ENCODE measurements at places on chromosomes 13 and 19.

GRCh38 chr13:44422755-44423643, 49.4 kb downstream of the SERP2 start:
- DNase-seq = no peak

GRCh38 chr13:27659145-27659865, 37.6 kb downstream of the POLR1D start:
- no peak for DNase-seq

DNA sequence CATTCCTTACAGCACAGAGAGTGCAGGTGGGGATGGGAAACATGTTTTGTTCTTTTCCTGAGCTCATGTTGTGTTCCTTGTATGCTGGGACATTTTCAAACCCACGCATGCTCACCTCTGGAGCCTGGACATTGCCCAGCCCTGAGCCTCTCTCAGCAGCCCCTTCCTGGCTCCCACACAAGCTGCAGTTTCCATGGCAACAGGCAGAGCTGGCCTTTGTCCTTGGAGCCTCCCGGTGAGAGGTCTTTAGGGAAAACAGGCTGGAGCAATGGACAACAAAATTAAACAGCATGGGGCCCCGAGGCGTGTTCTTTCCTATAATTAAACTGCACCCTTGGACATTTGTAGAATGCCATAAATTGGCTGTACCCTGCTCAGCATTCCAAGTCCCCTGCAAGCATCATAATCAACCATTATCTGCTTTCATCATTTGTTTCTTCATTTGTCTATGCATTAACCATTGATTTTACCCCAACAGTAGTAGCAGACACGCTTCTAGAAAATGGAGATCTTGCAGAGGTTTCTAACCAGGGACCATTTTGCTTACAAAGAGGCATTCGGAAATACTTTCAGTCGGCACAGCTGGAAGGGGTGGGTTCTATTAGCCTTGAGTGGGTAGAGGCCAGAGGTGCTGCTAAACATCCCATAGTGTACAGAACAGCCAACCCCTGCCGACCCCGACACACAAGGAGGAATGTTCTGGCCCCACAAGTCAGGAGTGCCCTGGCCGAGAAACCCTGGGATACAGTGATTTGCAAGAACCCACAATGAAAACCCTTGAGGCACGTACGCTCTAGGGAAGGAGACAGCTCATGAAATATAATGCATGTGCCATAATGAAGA, 133.4 kb upstream of the PEG3 start:
- no peak for DNase-seq

GRCh38 chr13:48160606-48161278, 65.8 kb upstream of the MED4 start:
- no peak for DNase-seq

DNA sequence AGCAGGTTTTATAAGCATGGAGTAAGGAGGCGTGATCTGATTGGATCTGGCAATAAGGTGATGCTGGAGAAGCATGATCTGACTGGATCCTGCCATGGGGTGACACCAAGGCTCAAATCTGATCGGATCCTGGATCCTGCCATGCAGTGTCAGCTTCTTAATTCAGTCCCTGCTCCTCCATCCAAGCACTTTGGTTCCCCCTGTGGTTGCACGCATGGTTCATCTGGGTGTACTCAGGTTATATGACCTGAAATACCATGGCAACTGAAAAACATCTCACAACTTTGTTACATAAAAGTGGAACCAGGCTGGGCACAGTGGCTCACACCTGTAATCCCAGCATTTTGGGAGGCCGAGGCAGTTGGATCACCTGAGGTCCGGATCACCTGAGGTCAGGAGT, 17.6 kb upstream of the KLK4 start:
- DNase-seq = no peak

- DNase-seq = no peak
Measured at GRCh38 chr19:49378512-49378911, 9.5 kb upstream of the KASH5 start.

- DNase-seq = no peak
Measured at GRCh38 chr19:58154287-58154678, 3.7 kb upstream of the ZNF329 start.

- DNase-seq = no peak
Measured at GRCh38 chr19:18735752-18736151, 52.3 kb downstream of the CRTC1 start.

- no peak for DNase-seq
Measured at GRCh38 chr19:18762125-18763023, 28.7 kb downstream of the COMP start.

- no peak for DNase-seq
Measured at GRCh38 chr19:5929625-5930024, 15.6 kb downstream of the CAPS start.

All from esophagus squamous epithelium (tissue), 5 donors.